ENCODE measurements at places on chromosomes 7 and 10.

DNA sequence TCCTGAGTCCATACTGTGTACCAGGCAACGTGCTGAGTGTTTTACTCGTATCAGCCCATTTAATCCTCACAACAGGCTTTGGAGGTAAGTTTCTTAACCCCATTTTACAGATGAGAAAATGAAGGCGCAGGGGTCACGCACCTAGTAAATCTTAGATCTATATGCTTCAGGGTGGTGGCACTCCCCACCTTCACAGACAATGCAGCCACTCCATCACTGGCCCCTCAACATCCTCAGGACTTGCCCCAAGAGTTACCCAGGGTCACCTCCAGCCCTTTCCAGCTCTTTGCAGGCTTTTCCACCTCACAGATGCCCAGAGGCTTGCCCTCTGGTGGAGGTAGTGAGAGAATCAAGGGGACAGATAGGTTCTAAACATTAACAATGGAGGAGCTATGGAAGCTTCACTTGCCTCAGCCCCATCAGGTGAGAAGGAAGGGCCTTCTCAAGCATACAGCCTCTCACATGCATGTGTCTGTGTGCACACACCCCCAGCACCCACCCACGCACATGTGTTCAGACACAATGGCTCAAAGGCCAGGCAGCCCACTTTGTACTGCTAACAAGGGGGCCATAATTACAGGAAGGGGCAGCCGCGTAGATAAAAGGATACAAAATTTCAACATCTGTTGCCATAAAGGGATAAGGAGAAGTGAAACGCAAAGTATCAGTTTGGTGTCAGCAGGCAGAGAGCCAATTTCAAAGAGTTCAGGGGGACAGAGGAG, 29.1 kb downstream of the DPCD start:
- no peak for DNase-seq

GRCh38 chr7:93432130-93432529, 142.4 kb downstream of the CALCR start:
- no peak for DNase-seq

DNA sequence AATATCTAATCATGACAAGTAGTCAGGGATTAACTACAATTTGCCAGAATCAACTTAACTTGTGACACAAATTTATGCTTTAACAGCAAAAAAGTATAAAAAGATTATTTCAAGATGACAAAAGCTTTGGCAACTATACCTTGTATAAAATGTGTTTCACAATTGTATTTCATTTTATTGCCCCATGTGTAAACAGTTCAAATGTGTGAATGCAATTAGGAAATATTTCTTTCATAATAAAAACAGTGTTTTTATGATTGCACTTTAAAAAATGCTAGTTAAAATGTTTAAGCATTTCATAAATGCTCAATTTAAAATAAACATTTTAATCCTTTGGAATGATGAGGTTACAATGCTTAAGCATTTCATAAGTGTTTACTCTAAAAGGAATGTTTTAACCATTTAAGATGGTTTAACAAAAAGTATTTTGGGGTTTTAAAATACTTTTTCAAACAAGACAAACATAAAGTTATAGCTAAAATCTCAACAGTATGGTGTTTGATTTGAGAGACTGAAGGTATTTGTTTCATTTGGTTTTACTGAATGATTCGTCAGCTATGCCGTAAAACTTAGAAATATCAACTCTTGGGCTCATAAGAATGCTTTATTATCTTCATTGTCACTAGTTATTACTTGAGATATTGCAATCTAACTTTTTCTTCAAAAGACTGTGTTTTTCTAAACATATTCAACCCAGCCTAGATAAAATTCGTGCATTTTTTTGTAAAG, 50.1 kb downstream of the SFTPD start:
- no peak for DNase-seq

DNA sequence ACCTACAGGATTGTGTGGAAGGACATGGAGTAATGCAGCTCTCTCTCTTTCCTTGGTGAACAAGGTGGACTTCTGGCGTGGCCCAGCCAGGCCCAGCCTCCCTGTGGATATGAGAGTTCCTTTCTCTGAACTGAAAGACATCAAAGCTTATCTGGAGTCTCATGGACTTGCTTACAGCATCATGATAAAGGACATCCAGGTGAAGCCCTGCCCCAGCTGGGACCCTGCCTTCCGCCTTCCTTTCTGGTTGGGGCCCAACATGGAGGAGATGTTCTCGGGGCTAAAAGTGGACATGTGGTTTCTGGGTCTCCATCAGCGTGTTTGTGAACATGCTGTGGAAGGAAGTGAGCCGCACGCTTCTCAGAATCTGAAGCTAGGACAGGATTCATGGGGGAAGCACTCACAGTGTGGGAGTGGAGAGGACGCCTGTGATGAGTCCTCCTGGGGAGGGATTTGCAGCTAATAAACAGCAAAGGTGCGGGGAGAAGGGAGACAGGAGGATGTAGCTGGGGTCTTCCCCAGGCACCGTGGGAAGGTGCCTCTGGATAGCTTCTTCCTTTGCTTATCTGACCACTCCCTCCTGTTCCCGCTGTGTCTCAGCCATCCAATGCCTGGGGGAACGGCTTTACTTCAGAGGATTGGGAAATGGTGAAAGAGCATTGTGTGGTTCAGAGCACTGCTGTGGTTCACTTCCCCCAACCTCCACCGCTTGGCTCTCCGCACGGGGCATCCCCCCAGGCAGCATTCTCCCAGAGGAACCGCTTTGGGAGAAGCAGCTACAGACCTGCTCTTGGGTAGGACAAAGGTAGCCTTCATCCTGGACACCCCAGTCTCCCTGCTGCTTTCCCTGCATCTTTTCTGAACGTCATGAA, 5.5 kb downstream of the CPA5 start:
- no peak for DNase-seq

GRCh38 chr7:5064391-5065106, 18.9 kb downstream of the RBAK start:
- DNase-seq = no peak

DNA sequence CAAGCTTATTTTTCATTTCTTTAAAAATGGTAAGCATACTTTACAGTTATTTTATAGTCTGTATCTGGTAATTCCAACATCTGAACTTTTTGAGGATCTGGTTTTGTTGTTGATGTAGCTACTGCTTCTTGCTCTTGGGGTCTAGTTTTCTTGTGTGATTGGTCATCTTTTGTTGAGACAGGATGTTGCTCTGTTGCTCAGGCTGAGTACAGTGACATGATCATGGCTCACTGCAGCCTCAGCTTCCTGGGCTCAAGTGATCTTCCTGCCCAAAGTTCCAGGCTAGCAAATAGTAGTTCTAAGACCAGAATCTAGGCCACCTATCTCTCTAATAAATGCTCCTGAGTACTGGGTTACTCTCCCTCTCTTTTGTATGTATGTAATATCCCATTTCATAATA, 75.7 kb downstream of the NRCAM start:
- DNase-seq = no peak

- DNase-seq = no peak
Observed at GRCh38 chr7:2165610-2166594, 66.8 kb downstream of the MAD1L1 start.

GRCh38 chr7:15397922-15398760, 163.7 kb downstream of the AGMO start:
- no peak for DNase-seq

- DNase-seq = no peak
Observed at GRCh38 chr7:66921918-66922486, 977 bp downstream of the TMEM248 start.

GRCh38 chr7:43701500-43701854, 27.8 kb downstream of the COA1 start:
- no peak for DNase-seq

DNA sequence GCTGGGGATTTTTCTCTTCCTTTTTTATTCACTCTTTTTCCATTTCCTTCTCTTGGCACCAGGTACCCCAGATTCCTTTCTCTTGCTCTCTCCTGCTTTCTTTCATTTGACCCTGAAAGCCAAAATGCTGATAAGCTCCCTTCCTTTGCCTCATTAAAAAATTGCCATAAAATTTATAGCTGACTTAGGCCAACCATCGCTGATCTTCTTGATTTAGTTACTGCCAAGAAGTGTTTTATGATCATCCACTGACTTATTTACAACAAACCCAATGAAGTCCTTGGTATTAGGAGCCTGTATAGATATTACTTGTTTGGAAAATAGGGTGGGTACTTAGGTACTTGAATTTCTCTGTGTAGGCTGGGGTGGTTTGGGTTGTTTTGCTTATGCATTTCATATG, 173.2 kb upstream of the PHYHIPL start:
- no peak for DNase-seq

- DNase-seq = no peak
Observed at GRCh38 chr10:13139150-13139549, 22.2 kb upstream of the MCM10 start.

DNA sequence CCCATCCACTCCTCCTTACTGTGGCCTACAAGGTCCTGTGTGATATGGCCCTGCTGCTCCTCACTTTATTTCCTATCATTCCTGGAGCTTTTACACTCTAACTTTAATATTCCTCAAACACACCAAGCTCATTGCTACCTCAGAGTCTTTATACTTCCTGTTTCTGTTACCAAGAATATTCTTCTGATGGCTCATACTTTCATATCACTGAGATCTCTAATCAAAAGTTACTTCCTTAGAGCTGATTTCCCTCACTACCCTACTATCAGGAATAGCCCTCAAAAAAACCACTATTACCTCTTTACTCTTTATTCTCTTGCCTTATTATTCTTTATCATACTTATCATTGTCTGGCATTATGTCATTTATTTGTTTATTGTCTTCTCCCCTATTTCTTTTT, 5.8 kb upstream of the PPP3CB start:
- DNase-seq = no peak

- no peak for DNase-seq
Observed at GRCh38 chr7:152711444-152711944, 35.6 kb upstream of the XRCC2 start.

DNA sequence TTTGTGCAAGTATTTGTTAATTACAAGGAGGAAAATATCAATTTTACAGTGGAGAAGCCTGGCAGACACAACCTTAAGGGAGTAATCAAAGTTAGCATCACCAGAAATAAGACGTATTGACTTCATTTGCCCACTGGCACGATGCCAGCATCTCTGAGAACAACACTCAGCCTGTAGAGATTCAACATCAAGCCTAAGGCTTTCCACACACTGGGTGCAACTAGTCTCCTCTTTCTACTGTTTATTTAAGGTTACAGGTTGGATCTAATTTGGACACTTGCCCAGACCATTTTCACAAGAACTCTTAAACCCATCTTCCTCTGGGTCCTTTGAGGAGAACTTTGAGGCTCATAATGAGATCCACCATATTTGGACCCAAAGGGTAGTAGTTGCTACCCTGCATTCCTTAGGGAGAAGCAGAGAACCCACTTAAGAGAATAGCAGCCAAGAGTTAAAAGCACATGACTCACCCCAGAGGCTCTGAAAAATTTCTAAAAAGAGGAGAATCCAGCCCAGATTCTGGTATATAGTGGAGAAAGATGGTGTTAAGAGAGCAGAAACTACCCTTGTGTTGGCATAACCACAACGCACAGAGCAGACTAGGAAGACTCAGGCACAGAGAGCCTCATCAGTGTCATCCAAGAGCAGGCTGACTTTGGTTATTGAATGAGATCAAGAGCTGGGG, 97.3 kb downstream of the CCDC71L start:
- no peak for DNase-seq

DNA sequence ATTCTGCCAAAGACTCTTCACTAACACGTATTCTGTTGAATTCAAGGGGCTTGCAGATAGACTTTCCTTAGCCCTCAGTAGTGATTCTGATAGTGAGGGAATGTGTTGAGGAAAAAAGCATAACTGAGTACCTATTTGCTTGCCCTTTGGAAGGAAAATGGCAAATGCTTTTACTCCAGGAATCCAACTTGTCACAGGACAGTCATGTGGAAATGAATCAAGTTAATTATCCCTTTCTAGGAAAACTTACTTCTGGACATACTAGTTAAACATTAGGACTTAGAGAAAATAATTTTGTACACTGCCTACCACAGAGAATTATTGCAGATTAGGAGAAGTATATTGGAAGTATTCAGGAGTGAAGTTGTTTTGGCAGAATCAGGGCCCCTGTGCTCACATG, 148.9 kb upstream of the SLC13A1 start:
- no peak for DNase-seq

- no peak for DNase-seq
Observed at GRCh38 chr10:19580691-19581090, 235.5 kb upstream of the PLXDC2 start.
